ENCODE measurements at places on chromosomes 3 and 15. TPM values are rescaled to one million over a fixed set of nuclear protein-coding genes. Genes with fewer than 3 reads are reported as not detected.

The DNASE1L3 gene
- 12.0 TPM for total RNA-seq

The TMEM266 gene
- total RNA-seq = 1.4 TPM

- no peak for DNase-seq
Measured at GRCh38 chr3:76554707-76555106, 485.2 kb upstream of the ROBO2 start.

DNA sequence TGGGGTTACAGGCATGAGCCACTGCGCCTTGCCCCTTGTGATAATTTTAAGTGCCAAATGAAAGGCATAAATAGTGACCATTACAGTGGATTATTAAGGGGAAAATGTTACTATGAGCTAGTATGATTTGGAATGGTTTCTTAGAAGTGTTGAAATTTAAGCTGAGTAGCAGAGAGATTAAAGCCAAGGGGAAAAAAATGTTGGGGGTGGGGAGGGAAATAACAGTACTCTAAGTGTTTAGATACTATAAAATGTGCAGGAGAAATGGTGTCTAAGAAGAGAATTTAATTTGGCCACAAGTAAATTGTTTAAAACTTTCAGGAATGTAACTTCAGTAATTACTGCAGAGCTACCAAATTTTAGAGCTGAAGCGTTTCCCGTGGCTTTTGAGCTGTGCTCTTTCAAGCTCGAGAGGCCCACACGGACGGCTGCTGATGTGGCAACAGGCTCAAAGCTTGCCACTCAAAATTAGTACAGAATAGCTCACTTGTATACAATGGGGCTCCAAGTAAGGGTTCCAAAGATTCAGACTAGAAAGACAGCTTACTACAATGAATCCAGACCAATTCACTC lies 23.9 kb upstream of the SLC12A8 start:
- DNase-seq = peak; percentile 62

GRCh38 chr3:188179006-188179966 lies 25.3 kb downstream of the LPP start:
- DNase-seq = peak; percentile 79

GRCh38 chr3:51717947-51718346 lies 11.1 kb downstream of the GRM2 start:
- no peak for DNase-seq

DNA sequence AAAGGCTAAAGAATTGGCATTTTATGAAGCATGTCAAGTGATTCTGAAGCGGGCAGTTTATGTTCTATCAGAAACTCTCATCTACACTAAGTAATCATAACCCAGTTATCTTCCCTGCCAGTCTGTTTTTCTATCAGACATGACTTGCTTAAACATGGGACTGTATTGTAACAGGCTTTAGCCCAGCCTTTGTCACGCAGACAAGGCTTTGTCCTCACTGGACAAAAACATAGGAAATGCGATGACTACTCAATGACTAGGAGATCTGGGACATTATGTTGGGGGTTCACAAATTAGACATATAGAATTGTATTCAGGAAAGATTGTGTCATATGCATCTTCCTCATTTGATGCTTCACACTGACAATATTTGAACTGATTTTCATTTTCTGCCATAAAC lies 115.5 kb downstream of the GADL1 start:
- DNase-seq = no peak

DNA sequence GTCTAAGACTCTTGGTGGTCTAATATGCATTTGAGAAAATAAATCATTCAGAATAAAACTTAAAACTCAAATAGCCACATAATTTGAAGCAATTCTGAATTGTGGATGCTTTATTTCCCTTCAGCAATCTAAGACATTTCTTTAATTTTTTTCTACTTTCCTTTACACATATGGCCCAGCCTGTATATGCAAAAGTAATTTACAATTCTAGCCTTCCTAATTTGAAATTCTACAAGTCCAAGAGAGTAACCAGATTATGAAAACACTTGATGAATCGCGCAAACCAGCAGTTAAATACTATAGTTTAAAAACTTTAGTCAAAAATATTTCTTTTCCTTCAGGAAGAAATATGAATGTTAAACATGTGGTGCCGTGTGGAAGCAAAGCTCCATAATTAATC lies 1014.2 kb downstream of the TUSC7 start:
- no peak for DNase-seq

DNA sequence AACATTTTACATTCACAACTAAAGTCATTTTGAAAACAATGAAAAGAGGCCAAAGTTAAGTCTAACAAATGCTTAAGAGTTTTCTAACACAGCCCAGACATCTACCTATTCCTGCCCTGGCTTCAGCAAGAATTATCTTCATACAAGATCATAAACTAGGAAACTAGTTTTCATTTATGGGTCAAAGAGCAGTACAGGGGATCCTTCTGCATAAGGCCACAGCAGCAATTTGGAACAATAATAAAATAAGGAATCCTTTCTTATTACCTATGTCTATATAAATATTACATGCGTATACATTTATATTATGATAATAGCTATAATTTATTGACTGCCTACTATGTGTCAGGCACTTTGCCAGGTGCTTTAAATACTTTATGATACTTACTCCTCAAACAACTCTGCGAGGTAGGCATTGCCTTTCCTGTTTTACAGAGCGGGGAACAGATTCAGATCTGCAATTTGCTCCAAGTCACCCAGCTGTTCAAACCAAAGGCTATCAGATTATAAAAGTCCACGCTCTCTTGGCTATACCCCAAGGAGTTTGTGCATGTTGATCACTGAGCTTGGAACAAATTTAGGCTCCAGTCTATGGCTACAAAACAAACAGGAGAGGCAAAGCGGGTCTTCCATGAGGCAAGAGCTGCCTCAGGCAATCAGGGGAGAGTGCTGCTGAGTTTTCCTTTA lies 196.4 kb downstream of the RORA start:
- no peak for DNase-seq
